ELR (cell line): ENCODE measurements at places on chromosomes 2 and 18.
A peak's percentile ranks its signal among the peaks of the same experiment; 100 is the strongest.

GRCh38 chr2:218582076-218582475 is 13.4 kb downstream of the CNOT9 start:
- peak; percentile 99 for DNase-seq

- DNase-seq: peak; percentile 55
Observed at GRCh38 chr2:37920570-37920969, 4.5 kb upstream of the RMDN2 start.

DNA sequence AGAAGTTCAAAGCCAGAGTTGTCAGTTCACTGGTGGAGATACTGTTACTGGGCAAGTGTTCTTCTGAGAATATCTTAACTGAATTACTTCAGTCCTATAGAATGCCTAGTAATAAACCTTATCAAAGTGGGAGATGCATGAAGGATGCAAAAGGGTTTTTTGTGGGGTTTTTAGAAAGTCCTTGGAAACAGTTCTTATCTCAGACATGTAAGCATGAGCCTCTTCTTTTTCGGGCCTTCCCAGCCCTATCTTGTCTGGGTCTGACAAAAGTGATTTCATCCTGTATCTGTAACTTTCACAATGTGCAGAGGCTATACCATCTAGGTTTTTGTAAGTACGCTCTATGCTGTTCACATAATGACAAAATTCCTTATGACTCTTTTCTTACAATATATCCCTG is 255.5 kb downstream of the MYO3B start:
- DNase-seq: no peak

GRCh38 chr2:170716851-170717598 is 1.9 kb downstream of the SP5 start:
- DNase-seq: peak; percentile 17

DNA sequence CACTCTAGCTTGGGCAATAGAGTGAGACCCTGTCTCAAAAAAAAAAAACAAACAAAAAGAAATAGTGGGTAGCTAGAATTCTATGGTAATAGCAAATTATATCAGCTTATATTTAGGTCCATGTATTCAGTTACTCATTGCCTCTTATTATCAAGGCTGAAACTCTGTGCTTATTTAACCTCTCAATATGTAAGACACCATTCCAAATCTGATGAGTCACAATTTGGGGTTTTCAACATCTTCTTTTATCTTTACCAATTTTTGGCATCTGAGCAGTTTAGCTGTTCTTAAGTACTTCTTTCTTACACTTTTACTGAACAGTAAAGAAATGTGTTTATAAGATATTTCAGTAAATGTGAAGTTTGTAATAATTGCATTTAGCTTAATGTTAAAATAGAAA is 69.3 kb downstream of the TTC27 start:
- DNase-seq: peak; percentile 30

- DNase-seq: peak; percentile 10
Observed at GRCh38 chr18:75727456-75727855, 300.0 kb upstream of the SMIM21 start.

- peak; percentile 69 for DNase-seq
Observed at GRCh38 chr2:98269274-98269673, 77.0 kb upstream of the CNGA3 start.

GRCh38 chr2:158966312-158966711 is 2.1 kb upstream of the TANC1 start:
- no peak for DNase-seq

DNA sequence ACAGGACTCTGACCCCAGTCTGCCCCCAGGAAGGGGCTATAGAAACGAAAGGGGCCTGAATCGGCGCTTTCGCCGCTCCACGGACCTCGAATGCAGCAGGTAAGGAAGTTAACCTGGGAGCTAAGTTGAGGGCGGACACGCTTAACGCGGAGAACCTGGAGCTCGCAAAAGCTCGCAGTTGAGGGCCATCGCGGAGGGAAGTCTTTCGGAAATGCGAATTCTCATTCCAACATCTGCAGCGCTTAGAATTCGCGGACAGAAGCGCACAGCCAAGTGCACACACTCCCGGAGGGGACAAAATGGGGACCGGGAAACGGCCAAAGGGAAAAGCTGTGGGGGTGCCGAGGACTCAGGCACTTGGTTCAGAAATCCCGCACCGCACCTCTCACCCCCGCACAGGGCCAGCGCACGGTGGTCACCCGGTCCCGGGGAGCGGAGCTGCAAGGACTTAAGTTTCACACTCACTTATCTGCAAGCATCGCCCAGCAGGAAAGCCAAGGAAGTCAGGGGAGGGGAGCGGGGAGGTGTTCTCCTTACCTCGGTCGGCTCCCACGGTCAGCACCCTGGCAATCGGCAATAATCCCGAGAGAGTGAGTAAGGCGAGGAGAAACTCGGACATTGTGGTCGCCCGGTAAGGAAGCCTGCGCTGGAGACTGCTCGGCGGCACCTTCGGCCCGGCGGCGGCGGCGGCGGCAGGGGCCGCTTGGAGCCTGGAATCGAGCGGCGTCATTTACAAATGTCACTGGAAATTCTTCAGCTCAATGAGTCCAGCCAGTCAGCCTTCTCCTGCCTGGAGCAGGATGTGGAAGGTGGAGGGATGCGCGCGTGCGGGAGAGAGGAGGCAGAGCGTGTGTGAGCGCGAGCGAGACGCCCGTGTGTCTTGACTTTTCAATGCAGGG is 456 bp downstream of the LRP1B start:
- peak; percentile 80 for DNase-seq

- no peak for DNase-seq
Observed at GRCh38 chr2:134713176-134713575, 5.6 kb downstream of the TMEM163 start.

GRCh38 chr18:41372046-41372665 is 582.9 kb upstream of the PIK3C3 start:
- peak; percentile 22 for DNase-seq

DNA sequence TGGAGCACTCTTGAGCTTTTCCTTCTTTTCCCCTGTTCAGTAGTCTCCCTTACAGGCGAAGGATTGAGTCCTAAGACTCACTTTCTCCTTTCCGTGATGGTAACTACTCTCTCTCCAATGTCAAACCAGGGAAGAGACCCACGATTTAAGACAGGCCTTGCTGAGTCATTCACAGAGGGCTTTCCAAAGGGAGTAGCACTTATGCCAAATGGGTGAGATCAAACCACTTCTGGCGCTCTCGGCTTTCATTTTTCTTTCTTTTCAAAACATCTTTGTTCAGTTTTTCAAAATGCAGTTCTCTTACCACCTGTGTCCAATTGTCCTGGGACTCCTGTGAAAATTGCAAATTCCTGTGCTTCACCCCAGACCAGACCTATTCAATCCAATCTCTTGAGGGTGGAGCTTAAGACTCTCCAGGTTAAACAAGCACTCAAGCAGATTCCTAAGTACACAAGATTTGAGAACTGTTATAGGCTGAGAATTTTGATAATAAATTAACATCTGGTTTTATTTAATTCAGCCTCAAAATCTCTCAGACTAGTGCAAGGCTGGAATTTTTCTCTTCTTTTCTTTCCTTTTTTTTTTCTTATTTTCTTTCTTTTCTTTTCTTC is 14.4 kb upstream of the MRPL19 start:
- DNase-seq: no peak

GRCh38 chr2:191836471-191836852 is 10.4 kb downstream of the CAVIN2 start:
- no peak for DNase-seq

- no peak for DNase-seq
Observed at GRCh38 chr2:153476491-153476815, 2.1 kb downstream of the RPRM start.

GRCh38 chr2:61193670-61194561 is 31.9 kb downstream of the C2orf74 start:
- peak; percentile 52 for DNase-seq

- no peak for DNase-seq
Observed at GRCh38 chr2:239053801-239054503, 206.1 kb downstream of the TWIST2 start.

DNA sequence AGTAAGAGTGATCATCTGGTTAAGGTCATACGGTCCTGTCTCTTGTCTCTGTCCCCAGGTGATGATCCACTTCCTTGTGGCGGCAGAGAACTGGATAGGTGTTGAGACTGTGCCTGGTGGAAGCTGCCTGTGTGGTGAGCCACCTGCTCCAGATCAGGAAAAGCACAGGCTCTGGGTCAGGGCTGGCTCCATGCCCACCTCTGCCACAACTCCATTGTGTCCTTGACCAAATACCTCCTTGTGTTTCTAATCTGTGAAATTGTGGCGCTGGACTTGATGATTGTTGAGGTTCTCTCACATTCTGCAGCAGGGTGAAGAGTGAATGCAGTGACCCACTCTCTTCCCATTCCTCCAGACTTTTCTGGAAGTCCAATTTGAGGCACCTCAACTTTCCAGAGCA is 45.7 kb upstream of the EN1 start:
- DNase-seq: no peak

GRCh38 chr2:179691235-179691634 is 170.2 kb downstream of the ZNF385B start:
- DNase-seq: peak; percentile 63

DNA sequence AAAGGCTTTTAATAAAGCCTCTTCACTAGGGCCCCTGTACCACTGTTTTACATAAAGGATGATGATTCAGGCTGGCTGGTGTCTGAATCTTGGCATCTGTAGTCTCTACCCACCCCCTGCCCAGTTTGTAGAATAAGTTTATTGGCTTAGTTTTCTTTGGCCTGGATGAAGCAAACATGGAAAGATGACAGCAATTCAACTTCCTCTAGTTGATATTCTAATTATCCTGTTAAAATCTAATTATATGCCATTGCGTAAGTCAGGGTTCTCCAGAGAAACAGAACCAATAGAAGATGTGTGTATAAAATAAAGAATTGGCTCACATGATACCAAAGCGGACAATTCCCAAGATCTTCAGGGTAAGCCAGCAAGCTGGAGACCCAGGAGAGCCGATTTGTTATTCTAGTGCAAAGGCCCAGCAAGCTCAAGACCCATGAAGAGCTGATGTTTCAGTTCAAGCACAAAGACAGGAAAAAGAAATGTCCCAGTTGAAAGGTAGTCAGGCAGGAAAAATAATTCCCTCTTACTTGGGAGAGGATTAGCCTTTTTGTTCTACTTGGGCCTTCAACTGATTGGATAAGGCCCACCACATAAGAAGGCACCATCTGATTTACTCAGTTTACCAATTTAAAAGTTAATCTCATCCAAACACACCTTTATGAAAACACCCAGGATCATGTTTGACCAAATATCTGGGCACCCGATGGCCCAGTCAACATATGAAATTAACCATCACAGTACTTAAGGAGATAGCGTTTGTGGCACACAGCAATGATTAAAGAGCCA is 82.6 kb upstream of the LYPD1 start:
- no peak for DNase-seq

- no peak for DNase-seq
Observed at GRCh38 chr18:58536534-58537271, 92.2 kb downstream of the ALPK2 start.

- no peak for DNase-seq
Observed at GRCh38 chr2:104476075-104476474, 377.8 kb upstream of the POU3F3 start.

DNA sequence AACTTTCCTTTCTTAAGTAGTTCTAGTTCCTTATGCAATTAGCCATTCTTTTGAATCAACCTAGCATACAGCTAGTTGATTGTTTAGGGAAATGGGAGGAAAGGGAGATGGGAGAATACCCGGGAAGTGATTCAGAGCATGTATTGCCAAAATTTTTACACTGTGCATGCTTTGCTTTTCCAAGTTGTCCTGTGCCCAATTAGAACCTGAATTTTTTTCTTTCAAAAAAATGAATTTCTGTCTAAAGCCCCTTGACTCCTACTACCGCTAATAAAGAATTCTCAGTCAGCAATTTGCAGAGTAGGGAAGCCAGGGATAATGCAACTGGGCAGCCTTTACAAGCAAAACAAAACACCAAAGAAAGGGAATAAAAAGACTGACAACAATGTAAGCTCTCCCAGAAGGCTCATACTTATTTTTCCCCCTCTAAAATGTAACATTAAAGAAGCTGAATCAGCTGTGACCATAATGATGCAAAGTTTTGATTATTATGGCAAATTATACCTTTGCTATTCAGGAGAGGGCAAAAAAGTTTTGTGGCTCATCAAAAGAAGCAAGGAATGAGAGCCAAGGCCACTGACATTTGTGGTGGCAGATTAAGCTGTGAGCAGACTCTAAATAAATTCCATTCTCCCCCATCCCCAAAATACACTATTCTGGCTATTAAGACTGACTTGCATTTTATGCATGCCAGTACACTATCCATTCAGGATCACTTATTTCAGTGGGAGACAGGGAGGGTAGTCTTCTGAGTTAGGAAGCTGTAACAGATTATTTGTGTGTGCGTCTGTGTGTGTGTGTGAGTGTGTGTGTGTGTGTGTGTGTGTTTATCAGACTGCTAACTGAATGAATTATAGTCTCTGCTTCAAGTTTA is 174.3 kb downstream of the ERBB4 start:
- peak; percentile 45 for DNase-seq

- DNase-seq: no peak
Observed at GRCh38 chr18:3425446-3425845, 24.5 kb upstream of the TGIF1 start.

GRCh38 chr2:196546151-196546919 is 93.2 kb upstream of the CCDC150 start:
- DNase-seq: no peak

DNA sequence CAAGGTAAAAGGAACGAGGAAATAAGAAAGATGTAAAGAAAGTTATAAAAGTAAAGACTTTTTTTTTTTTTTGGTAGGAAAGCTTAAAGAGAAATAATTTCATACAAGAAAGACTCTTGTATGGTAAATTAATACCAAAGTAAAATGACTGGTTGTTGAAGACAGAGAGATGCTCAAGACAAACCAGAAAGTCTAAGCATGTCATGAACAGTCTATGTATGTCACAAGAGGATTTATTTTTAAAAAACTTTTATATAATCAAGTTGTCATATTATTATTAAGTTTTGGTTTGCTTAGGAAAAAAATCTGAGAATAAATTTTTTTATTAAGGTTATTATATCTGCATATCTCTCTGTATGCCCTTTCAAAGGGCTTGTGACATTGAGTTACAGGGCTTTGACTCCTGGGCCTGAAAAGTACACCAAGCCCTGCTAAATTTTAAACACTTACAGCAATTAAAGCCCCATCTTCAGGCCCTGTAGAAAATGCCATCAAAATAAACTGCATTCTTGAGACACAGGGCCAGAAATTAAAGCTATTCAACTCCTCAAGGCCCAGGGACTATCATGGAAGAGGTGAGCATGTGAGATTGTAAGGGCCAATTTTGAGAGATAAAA is 10.9 kb upstream of the SGPP2 start:
- DNase-seq: peak; percentile 8

DNA sequence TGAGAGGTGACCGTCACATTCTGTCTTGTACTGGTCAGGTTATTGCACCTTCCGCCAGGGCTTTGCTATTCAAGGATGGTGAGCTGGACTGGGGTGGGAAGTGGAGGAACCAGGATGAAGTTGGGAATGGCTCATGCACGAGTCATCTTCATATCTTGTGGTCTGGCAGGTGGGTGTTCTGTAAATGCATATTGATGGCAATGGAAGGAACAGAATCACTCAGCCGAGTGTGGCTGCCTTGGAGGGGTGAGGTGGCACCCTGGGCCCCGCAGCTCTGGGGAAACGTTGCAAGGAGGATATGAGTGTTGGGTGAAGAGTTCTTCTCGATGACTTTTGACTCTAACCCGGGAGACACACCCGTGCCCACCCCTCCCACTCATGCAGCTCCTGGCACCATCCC is 1.2 kb downstream of the NEU2 start:
- DNase-seq: peak; percentile 92
